Right atrium auricular region (tissue), 2 donors: ENCODE measurements at places on chromosomes 5 and 9. TPM values are rescaled to one million over a fixed set of nuclear protein-coding genes. Genes with fewer than 3 reads are reported as not detected.

RELL2 gene
- 1.3 TPM for total RNA-seq

FBLL1 gene
- 0.43 TPM for total RNA-seq

RAI14 gene
- total RNA-seq: 14.0 TPM

- no peaks in the 10 kb centered on the region for H3K27me3 ChIP-seq
- no peak overlapping the region for H3K27ac ChIP-seq
- no peak for DNase-seq
- no peaks in the 10 kb centered on the region for H3K4me1 ChIP-seq
Observed at GRCh38 chr9:137150617-137151457, 11.9 kb downstream of the GRIN1 start.

- peak overlapping the region; percentile 88 for H3K27ac ChIP-seq
- no peaks in the 10 kb centered on the region for H3K27me3 ChIP-seq
- no peaks in the 10 kb centered on the region for H3K4me1 ChIP-seq
Observed at GRCh38 chr5:149730620-149731331, 666 bp downstream of the PPARGC1B start.
